ENCODE measurements at places on chromosomes 4 and X. TPM values are rescaled to one million over a fixed set of nuclear protein-coding genes. Genes with fewer than 3 reads are reported as not detected.

- DNase-seq: no peak
Measured at GRCh38 chr4:10741961-10742699, 57.6 kb upstream of the CLNK start.

The SLC9A7 gene
- 18.6 TPM for total RNA-seq

- DNase-seq: no peak
Measured at GRCh38 chr4:23979534-23979933, 89.7 kb upstream of the PPARGC1A start.

- no peak for DNase-seq
Measured at GRCh38 chrX:103999234-103999633, 14.3 kb downstream of the H2BW1 start.

GRCh38 chrX:10949541-10949940 is 161.6 kb upstream of the HCCS start:
- no peak for DNase-seq

The WDFY3 gene
- 39.9 TPM for total RNA-seq

GRCh38 chrX:153993079-153993478 is 20.5 kb downstream of the TMEM187 start:
- DNase-seq: no peak

DNA sequence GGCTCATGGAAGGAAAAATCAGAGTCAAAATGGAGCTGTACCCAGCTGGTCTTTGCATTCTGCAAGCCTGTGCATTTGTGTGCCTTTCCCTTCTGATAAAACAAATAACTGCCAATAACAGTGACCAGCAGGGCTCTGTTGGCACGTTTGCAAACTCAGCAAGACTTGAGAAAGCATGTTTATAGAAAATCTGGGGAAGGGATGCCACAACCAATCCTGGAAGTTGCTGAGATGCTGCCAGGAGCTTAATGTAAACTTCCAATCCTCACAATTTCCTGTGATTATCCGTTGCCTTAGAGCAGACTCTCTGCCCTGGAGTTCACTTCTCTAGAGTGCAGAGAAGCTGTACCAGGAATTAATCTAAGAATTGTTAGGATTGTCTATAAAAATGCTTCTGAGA is 6.9 kb upstream of the ANXA3 start:
- no peak for DNase-seq

DNA sequence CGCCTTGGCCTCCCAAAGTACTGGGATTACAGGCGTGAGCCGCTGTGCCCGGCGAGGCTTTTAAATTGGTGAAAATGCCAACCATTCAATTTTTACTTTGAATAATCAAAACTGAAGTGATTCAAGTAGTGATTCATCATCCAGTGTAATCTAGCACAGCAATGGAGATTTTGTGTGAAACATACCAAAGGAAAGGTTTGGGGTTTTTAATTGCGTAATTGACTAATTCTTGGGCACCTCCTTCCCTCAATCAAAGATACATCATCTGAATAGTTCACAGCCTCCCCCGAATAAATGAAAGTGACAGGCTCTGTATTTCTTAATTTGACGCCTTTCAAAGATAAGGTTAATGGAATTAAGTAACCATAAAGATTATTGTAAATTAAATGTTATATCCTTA is 69.0 kb downstream of the DMD start:
- no peak for DNase-seq

The MAGED4B gene
- 0.52 TPM for total RNA-seq

- DNase-seq: no peak
Measured at GRCh38 chr4:157803421-157803820, 369.4 kb downstream of the GASK1B start.

The CPLX1 gene
- total RNA-seq: 14.5 TPM

DNA sequence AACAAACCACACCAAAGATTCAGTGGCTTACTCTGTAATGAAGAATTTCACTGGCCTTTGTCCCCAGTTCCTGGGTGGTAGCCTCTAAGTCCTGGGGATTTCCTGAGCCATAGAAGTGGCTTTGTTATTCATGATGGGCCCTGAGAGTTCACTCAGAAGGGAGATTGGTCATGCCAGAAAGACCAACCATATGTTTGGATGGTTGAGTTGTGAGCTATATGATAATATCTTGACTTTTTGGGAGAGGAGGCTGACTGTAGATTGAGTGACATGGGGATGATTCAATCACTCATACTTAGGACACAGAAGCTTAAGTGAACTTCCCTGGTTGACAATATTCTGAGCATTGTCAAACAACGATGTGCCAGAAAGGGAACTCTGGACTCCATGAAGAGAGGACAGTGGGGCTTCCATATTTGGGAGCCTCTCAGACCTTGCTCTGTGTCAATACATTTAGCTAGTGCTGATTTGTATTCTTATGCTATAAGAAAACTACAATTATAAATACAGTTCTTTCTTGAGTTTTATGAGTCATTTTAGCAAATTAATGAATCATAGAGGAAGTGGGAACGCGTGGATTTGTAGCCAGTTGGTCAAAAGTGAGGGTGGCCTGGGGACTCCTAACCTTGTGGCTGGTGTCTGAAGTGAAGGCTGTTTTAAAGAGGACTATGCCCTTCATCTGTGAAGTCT is 392.0 kb downstream of the GBA3 start:
- no peak for DNase-seq

DNA sequence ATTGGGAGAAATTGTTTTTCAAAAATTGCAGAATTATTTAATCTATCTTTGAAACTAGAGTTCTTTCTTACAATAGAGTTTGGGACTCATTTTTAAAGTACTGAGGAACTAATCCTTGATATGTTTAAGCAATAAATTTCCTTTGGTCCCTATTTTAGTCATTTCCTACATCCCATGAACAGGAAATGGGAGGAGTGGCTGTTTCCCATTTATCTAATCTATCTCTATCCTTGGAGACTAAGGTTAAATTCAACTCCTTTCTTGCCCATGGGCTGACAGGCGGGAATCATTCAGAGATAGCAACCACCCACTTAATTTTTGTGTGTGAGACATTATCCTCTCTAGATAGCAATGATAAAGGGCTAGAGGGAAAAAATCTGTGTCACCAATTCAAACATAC is 131.6 kb upstream of the EMCN start:
- no peak for DNase-seq

DNA sequence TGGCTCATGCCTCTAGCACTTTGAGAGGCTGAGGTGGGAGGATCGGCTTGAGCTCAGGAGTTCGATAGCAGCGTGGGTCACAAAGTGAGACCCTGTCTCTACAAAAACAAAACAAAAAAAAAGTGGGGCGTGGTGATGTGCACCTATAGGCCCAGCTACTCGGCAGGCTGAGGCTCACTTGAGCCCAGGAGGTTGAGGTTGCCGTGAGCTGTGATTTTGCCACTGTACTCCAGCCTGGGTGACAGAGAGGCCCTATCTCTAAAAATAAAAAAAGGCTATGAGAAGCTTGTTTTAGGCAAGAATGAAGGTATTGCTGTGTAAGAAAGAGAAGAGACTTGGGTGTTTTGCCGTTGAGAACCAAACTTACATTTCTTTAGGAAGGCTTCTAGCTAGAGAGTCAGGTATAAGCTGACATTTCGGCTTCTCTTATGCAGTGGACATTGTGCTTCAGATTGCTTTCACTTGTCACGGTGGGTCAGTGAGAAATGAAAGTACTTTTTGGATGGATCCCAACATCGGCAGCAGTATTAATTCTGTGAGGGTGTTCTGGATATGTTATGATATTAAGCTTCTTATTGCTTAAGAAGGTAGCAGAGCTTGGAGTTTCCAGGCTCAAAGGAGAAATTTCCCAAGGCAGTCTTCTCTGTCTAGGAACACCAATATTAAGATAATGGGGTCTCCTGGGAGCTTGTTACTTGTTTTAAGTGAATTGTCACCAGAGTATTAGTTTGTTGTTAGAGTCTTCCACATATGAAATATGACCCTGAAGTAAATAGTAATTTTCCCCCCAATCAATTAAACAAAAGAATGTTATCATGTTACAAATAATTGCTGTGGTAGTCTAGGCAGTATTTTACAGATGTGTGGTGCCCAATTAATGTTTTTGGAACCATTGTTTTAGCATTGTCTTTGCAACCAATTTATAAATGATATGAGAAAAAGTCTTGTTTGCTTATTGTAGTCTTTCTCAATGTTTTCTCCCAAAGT is 17.6 kb downstream of the TMEM131L start:
- no peak for DNase-seq

- DNase-seq: no peak
Measured at GRCh38 chrX:24990535-24990934, 25.2 kb downstream of the ARX start.

GRCh38 chr4:120995266-120996010 is 72.9 kb upstream of the PRDM5 start:
- no peak for DNase-seq

GRCh38 chr4:130675266-130675665 is 1579.3 kb downstream of the C4orf33 start:
- no peak for DNase-seq

The ADGRL3 gene
- total RNA-seq: not detected
